ENCODE measurements at places on chromosomes 1 and 21.

GRCh38 chr1:116807394-116808199, 53.4 kb downstream of the CD2 start:
- no peak for DNase-seq

GRCh38 chr1:23618586-23619083, 59.3 kb upstream of the ID3 start:
- DNase-seq = no peak

DNA sequence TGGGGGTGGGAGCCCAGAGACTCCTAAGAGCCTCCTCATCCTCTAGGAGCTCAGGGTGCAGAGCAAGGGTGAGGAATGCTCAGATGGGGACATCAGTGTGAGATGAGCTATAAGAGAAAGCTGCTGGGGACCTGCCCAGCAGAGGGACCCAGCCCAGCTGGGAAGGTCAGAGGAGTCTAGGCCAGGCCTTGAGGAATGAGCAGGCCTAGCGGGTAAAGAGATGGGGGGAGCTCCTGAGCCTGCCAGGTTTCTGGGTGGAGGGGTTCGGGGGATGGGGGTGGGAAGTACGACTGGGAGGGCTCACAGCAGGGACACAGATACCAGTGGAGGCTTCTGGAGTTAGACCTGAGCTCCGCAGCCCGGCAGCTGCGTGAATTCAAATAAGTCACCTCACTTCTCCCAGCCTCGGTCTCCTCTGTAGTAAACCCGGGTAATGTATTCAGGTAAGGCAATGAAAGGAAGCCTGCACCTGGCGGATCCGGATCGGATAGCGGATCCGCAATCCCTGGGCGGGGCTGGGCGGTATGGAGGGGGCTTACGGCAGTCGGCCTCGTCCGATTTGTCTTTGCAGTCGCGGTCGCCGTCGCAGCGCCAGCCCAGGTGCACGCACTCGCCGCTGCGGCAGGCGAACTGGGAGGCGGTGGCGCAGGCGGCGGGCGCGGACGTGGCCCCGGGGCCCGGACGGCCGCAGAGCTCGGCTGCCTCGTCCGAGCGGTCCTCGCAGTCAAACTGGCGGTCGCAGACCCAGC, 38.0 kb upstream of the MAGOH start:
- DNase-seq = no peak

DNA sequence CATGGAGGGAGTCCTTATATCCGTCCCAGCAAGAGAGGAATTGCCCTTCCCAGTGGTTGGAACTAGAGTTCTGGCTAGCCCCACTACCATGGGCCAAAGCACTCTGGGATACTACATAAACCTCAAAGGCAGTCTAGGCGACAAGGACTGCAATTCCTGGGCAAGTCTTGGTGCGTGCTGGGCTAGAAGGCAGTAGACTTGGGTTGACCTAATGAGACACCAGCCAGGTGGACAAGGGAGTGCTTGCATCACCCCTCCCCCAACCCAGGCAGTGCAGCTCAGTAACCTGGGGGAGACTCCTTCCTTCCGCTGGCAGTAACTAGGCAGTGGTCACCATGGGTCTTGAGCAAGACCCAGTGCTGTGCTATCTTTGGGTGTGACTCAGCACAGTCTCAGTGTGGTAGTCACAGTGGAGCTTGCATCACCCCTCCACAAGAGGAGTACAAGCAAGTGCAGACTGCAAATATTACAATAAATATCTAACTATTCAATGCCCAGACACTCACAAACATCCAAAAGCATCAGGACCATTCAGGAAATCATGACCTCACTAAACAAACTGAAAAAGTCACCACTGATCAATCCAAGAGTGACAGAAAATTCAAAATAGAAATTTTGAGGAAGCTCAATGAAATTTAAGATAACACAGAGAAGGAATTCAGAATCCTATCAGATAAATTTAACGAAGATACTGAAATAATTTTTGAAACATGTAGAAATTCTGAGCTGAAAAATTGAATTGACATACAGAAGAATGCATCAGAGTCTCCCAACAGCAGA, 84.7 kb upstream of the LYPLAL1 start:
- no peak for DNase-seq

- DNase-seq = no peak
These were observed 9.0 kb downstream of the C1orf105 start for GRCh38 chr1:172429331-172430127.

- no peak for DNase-seq
These were observed 31.1 kb downstream of the RUNX3 start for GRCh38 chr1:24898909-24899439.

DNA sequence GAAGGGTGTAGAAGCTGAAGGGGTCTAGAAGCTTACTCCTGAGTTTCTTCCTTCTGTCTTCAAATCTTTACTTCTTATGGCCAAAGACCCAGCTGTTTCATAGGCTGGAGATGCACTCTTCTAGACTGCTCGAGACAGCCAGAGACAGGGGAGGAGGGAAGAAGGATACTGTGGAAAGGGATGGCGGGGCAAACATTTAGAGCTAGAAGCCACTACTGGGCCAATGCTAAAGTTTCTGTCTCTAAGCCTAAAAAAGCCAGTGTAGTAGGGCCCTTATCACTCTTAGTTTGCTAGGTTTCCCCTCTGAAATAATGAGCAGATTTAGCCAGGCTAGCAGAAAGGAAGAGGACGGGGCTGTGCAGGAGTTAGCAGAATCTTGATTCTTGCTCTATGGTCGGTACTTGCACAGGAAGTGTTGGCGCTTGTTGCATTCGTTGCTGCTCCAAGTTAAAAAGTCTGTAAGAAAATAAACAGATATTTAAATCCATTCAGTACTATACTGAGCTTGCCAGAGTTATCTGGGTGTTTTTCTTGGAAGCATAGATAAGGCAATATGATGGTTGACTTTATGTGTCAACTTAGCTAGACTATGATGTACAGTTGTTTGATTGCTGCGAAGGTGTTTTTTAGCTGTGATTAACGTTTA, 16.9 kb downstream of the REG4 start:
- no peak for DNase-seq

DNA sequence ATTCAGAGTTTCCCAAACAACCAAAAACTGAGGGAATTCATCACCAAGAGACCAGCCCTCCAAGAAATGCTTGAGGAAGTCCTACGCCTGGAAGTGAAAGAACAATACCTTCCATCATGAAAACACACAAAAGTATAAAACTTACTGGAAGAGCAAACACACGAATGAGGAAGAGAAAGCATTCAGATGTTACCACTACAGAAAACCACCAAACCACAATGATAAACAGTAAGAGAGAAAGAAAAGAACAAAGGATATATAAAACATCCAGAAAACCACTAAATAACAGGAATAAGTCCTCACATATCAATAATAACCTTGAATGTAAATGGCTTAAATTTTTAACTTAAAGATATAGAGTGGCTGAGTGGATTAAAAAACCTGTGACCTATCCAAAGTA, 58.5 kb upstream of the BCL10 start:
- DNase-seq = no peak

DNA sequence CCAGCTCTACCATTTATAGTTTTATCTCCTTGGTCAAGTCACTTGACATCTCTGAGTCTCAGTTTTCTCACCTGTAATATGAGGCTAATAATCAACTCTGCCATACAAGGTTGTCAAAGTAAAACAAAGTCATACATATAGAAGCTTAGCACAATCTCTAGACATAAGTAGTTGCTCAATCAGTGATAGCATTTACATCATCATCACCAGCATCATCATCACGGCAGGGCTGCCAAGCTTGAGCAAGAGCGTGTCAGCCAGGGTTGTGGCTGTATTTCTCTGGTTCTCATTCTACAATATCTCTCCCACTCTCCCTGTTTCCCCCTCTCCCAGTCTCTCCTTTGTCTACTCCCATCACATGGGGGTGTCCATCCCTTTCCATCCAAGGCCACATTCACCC, 41.7 kb upstream of the COA6 start:
- DNase-seq = no peak
